ENCODE measurements at places on chromosomes 3 and 15.

- DNase-seq = no peak
These were observed 57.8 kb upstream of the KY start for GRCh38 chr3:134708671-134709070.

DNA sequence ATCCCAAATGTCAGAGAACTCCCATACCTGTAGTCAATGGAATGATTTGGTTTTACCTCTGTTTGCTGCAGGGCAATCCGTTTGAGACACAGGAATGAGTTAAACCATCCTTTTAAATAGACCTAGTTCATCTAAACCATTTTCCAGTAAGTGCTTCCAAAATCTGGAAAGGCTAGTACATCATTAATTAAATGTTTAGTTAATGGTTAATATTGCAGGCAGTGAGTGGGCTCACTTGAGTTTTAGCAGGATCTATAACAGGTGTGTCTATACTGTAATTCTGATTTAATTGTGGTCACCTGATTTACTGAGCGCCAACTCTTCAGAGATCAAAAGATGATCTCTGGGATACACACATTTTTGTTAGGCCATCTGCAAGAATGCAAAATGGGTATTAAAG lies 353.9 kb upstream of the ROPN1 start:
- DNase-seq = no peak

GRCh38 chr3:138173769-138174420 lies 826 bp downstream of the DBR1 start:
- DNase-seq = no peak

DNA sequence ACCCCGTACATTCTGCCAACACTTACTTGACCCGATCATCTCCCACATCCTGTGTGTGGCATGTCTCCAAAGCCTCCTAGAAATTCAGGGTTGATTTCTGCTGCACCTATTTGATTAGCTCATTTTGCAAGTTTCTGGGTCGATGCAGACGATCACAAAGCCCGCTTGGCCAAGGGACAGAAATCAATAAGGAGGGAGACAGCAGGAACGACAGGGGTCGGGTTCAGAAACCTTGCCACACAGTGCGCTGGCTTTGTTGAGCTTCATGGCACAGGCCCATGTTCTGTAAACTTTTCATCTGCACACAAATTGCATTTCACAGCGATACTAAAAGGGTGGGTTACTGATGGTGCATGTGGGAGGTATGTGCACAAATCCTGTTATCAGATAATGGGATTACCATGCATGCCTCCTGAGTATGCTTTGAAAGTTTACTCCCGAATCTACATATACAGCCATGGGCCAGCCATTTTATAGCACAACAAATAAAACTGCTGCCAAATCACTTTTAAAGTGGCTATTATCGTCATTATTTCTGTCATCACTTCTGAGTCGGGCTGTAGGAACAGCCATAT lies 95.9 kb upstream of the ATP11B start:
- no peak for DNase-seq

GRCh38 chr3:105177576-105177975 lies 189.1 kb upstream of the ALCAM start:
- no peak for DNase-seq

DNA sequence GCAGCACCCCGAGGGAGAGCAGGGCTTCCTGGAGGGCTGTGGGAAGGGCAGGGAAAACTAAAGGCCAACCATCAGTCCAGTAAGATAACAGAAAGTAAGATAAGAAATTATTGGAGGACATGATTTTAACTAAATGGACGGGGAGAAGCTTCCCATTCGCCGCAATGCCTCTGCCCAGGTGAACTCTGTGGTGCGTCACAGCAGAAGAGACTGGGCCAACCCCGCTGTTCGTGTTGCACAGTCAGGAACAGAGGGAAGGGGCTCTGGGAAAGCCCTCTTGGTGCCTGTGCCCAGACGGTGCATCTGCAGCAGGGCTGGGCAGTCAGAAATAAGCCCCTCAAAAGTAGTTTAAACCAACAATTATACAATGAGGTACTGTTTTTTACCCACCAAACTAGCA lies 284.1 kb downstream of the OCA2 start:
- DNase-seq = no peak

GRCh38 chr3:177495566-177495965 lies 298.3 kb upstream of the TBL1XR1 start:
- DNase-seq = no peak

DNA sequence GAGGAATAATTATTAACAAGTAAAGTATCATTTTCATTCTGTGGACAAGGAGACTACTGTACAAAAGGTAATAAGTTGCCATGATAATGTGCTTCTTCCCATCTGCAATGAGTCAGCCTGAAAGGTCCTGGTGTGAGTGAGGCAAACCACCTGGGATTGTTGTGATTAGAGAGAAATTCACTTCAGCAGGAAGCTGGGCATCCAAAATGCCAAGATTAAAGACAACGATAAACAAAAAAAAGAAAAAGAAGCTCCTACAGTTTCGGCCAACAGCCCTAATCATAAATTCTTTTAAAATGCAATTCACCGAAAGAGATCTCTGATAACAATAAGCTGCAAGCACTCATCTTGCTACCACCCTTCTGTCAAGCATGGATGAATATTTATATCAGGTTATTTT lies 507.8 kb downstream of the TUSC7 start:
- DNase-seq = no peak

GRCh38 chr3:196708467-196708866 lies 3.6 kb downstream of the CEP19 start:
- DNase-seq = no peak

DNA sequence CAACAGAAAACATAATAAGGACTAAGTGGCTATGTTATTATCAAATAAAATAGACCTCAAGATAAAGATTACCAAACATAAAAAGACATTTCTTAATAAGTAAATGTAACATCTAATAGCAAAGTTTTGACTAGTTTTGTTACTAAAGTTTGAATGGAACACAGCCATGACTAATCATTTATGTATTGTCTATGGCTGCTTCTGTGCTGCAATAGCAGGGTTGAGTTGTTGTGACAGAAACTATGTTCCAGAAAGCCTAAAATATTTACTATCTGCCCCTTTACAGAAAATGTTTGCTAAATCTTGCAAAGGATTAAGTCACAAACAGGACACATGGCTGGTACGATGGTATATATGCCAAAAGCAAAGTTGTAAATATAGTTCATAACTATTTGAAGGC lies 37.9 kb upstream of the MYH15 start:
- no peak for DNase-seq

Data from CD4-positive, CD25-positive, alpha-beta regulatory T cell (primary cell).